ENCODE measurements at places on chromosomes 3 and 15. TPM values are rescaled to one million over a fixed set of nuclear protein-coding genes. Genes with fewer than 3 reads are reported as not detected.
A peak's percentile ranks its signal among the peaks of the same experiment; 100 is the strongest.

SLC27A2 gene
- total RNA-seq: 11.4 TPM

ROBO2 gene
- total RNA-seq: not detected

WNT7A gene
- 0.29 TPM for total RNA-seq

TBCCD1 gene
- 14.3 TPM for total RNA-seq

DNA sequence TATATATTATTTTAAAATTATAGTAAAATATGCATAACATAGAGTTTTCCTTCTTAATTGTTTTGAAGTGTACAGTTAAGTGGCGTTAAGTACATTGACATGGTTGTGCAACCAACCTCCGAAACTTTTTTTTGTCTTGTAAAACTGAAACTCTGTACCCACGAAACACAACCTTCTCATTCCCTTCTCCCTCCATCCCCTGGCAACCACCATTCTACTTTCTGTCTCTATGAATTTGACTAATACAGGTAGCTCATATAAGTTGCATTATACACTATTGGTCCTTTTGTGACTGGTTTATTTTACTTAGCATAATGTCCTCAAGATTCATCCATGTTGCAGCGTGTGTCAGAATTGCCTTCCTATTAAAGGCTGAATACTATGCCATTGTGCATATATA is 179.4 kb downstream of the SATB1 start:
- H3K4me1 ChIP-seq: no peaks in the 10 kb centered on the region
- no peaks in the 10 kb centered on the region for H3K36me3 ChIP-seq
- peaks cover 5% of the 10 kb centered on the region for H3K27me3 ChIP-seq

DNA sequence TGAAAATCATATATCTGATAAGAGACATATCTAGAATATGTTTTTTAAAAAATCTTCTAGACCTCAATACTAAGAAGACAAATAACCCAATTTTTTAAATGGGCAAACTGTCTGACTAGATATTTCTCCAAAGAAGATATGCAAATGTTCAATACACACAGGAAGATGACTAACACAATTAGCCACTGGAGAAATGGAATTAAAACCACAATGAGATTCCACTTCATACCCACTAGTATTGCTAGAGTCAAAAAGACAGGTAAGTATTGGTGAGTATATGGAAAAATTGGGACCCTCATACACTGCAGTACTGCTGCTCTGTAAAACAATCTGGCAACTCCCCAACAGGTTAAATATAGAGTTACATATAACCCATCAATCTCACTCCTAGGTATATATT is 33.1 kb upstream of the TOPAZ1 start:
- peaks cover 66% of the 10 kb centered on the region for H3K27me3 ChIP-seq
- H3K4me1 ChIP-seq: peaks cover 18% of the 10 kb centered on the region
- no peak overlapping the region for H3K27ac ChIP-seq

DNA sequence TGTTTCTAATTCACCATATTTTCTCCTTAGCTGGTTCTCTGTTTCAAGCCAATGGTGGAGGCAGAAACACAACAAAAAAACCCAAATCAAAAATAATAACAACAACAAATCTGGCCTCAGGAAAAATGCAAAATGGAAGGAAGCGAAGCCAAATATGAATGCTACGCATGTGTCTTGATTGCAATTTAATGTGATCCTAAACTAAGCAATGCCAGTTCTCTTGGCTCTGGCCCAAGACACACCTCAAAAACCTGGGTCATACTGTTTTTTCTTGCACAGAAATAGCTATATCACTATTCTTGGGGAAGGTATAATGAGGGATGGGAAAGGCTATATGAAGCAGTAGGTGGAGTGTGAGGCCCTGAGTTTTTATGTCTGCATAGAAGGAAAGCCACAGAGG is 724.7 kb downstream of the AGBL1 start:
- no peaks in the 10 kb centered on the region for H3K4me1 ChIP-seq
- no peaks in the 10 kb centered on the region for H3K27me3 ChIP-seq
- no peak overlapping the region for H3K27ac ChIP-seq

DNA sequence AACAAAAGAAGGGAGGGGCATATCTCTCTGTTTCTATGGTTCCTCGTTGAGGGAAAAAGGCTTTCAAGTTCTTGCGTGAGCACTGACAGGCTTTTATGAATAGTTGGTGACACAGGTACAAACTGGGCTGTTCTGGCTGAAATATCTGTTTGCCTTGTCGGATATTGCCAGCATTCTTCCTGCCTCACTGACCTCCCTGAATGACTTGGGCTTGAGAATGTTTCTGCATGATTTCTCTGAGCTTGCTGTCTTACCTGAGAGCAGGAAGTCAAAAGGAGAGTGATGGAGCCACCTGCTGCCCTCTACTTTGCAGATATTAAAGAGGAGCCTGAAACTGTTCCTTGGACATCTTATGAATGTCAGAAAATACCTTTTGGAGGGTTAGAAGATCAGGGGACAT is 4.8 kb downstream of the GCNT3 start:
- H3K27me3 ChIP-seq: peaks cover 37% of the 10 kb centered on the region
- no peak overlapping the region for H3K4me3 ChIP-seq
- H3K36me3 ChIP-seq: peaks cover 3% of the 10 kb centered on the region

GRCh38 chr3:57464801-57465200 is 79.3 kb downstream of the DNAH12 start:
- H3K27ac ChIP-seq: no peak overlapping the region
- no peak overlapping the region for H3K4me3 ChIP-seq
- peaks cover 17% of the 10 kb centered on the region for H3K27me3 ChIP-seq
- DNase-seq: no peak
- H3K4me1 ChIP-seq: no peaks in the 10 kb centered on the region

GRCh38 chr3:61796911-61797310 is 235.5 kb downstream of the PTPRG start:
- H3K27ac ChIP-seq: no peak overlapping the region
- no peaks in the 10 kb centered on the region for H3K36me3 ChIP-seq
- H3K4me1 ChIP-seq: no peaks in the 10 kb centered on the region
- H3K27me3 ChIP-seq: no peaks in the 10 kb centered on the region
- no peak for DNase-seq

GRCh38 chr15:44034933-44035624 is 160.0 kb downstream of the FRMD5 start:
- H3K27ac ChIP-seq: no peak overlapping the region
- H3K4me1 ChIP-seq: no peaks in the 10 kb centered on the region
- peaks cover 47% of the 10 kb centered on the region for H3K27me3 ChIP-seq
- H3K36me3 ChIP-seq: no peaks in the 10 kb centered on the region
- H3K4me3 ChIP-seq: no peak overlapping the region

GRCh38 chr3:190074817-190075216 is 45.9 kb downstream of the P3H2 start:
- no peak overlapping the region for H3K27ac ChIP-seq
- no peaks in the 10 kb centered on the region for H3K4me1 ChIP-seq
- H3K4me3 ChIP-seq: no peak overlapping the region
- H3K36me3 ChIP-seq: no peaks in the 10 kb centered on the region

- no peak overlapping the region for H3K4me3 ChIP-seq
- peaks cover 43% of the 10 kb centered on the region for H3K27me3 ChIP-seq
- H3K4me1 ChIP-seq: peaks cover under 1% of the 10 kb centered on the region
- H3K27ac ChIP-seq: no peak overlapping the region
- DNase-seq: no peak
These were observed 35.4 kb upstream of the CORO2B start for GRCh38 chr15:68543165-68544008.

DNA sequence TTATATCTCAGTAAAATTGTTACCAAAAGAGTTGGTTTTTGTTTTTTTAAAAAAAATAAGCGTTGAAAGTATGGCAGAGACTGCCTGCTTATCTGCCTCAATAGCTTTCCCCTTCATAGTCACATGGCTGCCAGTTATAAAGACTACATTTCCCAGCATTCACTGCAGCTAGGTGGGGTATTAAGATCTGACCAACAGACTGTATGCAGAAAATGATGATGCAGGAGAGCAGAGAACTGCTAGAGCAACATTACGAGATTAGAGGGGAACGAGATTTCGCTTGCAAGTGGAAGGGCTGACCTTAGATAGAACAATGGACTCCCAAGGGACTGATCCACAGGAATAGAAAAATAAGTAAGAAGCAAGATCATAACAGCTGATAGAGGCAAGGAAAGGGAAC is 14.3 kb downstream of the RHOA start:
- peaks cover 41% of the 10 kb centered on the region for H3K36me3 ChIP-seq
- DNase-seq: no peak
- H3K4me3 ChIP-seq: no peak overlapping the region
- peaks cover 49% of the 10 kb centered on the region for H3K4me1 ChIP-seq
- H3K27me3 ChIP-seq: no peaks in the 10 kb centered on the region
- no peak overlapping the region for H3K27ac ChIP-seq

DNA sequence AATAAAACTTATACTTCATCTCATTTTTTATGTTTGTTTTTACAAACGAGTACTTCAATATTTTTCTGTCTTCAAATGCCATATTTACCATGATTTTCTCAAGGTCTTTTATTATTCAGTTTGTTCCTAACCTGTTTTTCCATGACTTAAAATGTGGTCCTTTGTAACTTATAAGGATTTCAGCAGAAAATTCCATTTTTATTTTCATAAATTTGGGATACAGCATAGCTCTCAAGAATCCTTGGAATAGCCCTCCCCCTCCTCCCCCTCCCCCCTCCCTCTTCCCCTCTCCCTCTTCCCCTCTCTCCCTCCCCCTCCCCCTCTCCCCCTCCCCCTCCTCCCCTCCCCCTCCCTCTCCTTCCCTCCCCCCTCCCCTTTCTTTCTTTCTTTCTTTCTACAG is 14.9 kb upstream of the STX19 start:
- no peak overlapping the region for H3K4me3 ChIP-seq
- H3K27ac ChIP-seq: peak overlapping the region; percentile 62
- no peaks in the 10 kb centered on the region for H3K27me3 ChIP-seq
- peaks cover 13% of the 10 kb centered on the region for H3K36me3 ChIP-seq
- no peaks in the 10 kb centered on the region for H3K4me1 ChIP-seq

GRCh38 chr15:70264014-70264582 is 166.4 kb upstream of the TLE3 start:
- no peak overlapping the region for H3K27ac ChIP-seq
- no peak for DNase-seq
- H3K4me3 ChIP-seq: no peak overlapping the region

- peaks cover 18% of the 10 kb centered on the region for H3K4me1 ChIP-seq
- no peaks in the 10 kb centered on the region for H3K36me3 ChIP-seq
- peaks cover 28% of the 10 kb centered on the region for H3K27me3 ChIP-seq
- H3K27ac ChIP-seq: peak overlapping the region; percentile 84
These were observed 976 bp downstream of the ABHD17C start for GRCh38 chr15:80695911-80696661.

- DNase-seq: no peak
- H3K27ac ChIP-seq: no peak overlapping the region
- no peaks in the 10 kb centered on the region for H3K4me1 ChIP-seq
- H3K4me3 ChIP-seq: no peak overlapping the region
These were observed 294.0 kb downstream of the DIPK2A start for GRCh38 chr3:144265542-144266100.

DNA sequence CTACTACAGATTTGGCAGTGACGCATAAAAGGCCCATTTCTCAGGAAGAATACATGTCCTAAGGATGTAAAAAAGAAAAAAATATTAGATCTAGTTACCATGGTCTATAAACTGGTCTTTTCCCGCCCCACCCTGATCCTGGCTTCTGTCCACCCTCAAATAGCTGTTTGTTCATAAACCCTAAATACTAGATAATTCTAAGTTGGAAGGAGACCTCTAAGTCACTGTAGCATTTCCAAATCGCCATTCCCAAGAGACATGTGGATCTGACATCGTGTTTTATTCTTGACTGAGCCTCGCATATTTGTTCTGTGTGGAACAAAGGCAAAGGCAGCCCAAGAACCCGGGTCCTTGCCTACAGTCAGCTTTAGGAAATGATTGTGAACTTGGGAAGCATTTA is 49.0 kb downstream of the LMCD1 start:
- H3K4me3 ChIP-seq: no peak overlapping the region
- H3K27me3 ChIP-seq: no peaks in the 10 kb centered on the region
- H3K36me3 ChIP-seq: no peaks in the 10 kb centered on the region
- no peak overlapping the region for H3K27ac ChIP-seq
- no peak for DNase-seq
- H3K4me1 ChIP-seq: no peaks in the 10 kb centered on the region

- peak overlapping the region; percentile 81 for H3K27ac ChIP-seq
- peak overlapping the region; percentile 39 for H3K4me3 ChIP-seq
- H3K4me1 ChIP-seq: peaks cover 37% of the 10 kb centered on the region
- peaks cover 4% of the 10 kb centered on the region for H3K36me3 ChIP-seq
These were observed 42.0 kb upstream of the SKOR1 start for GRCh38 chr15:67783303-67783702.

- no peak overlapping the region for H3K4me3 ChIP-seq
- H3K27ac ChIP-seq: no peak overlapping the region
- peaks cover 21% of the 10 kb centered on the region for H3K4me1 ChIP-seq
- DNase-seq: no peak
- peaks cover 2% of the 10 kb centered on the region for H3K36me3 ChIP-seq
These were observed 6.7 kb downstream of the FOXB1 start for GRCh38 chr15:60010858-60011257.

GRCh38 chr15:91311986-91312385 is 211.9 kb downstream of the SV2B start:
- peaks cover 12% of the 10 kb centered on the region for H3K36me3 ChIP-seq
- H3K27ac ChIP-seq: peak overlapping the region; percentile 73
- peak; percentile 61 for DNase-seq
- H3K27me3 ChIP-seq: peaks cover 22% of the 10 kb centered on the region
- H3K4me3 ChIP-seq: peak overlapping the region; percentile 48

DNA sequence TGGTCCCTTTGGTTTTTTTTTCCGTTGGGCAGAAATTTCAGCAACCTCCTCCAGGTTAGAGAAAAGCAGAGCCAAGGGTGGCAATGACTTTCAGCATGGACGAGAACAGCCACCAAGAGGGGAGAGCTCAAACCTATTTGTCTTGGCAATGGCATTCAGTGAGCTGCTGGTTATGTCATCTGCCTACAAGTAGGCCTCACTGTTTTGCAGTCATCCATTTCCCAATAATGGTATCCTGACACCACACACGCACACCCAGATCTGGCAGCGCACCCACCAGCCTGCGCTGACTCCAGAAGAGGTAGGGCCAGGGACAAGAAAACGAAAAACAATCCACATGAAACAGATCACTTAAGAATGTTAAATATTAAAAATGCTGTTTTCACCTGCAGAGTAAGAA is 92.3 kb downstream of the MAGI1 start:
- H3K4me1 ChIP-seq: no peaks in the 10 kb centered on the region
- no peaks in the 10 kb centered on the region for H3K27me3 ChIP-seq
- H3K27ac ChIP-seq: no peak overlapping the region
- no peaks in the 10 kb centered on the region for H3K36me3 ChIP-seq
- H3K4me3 ChIP-seq: no peak overlapping the region
- no peak for DNase-seq

GRCh38 chr3:86991840-86992435 is 989 bp upstream of the VGLL3 start:
- DNase-seq: no peak
- H3K4me3 ChIP-seq: no peak overlapping the region
- H3K36me3 ChIP-seq: no peaks in the 10 kb centered on the region
- H3K27me3 ChIP-seq: peaks cover 32% of the 10 kb centered on the region
- H3K27ac ChIP-seq: no peak overlapping the region

- H3K27me3 ChIP-seq: no peaks in the 10 kb centered on the region
- no peaks in the 10 kb centered on the region for H3K36me3 ChIP-seq
- no peak for DNase-seq
- no peak overlapping the region for H3K4me3 ChIP-seq
These were observed 270.3 kb upstream of the CFAP20DC start for GRCh38 chr3:59320080-59320479.

GRCh38 chr3:172726380-172726779 is 15.5 kb upstream of the NCEH1 start:
- no peaks in the 10 kb centered on the region for H3K36me3 ChIP-seq
- H3K27ac ChIP-seq: no peak overlapping the region
- no peaks in the 10 kb centered on the region for H3K4me1 ChIP-seq
- no peak for DNase-seq
- H3K27me3 ChIP-seq: peaks cover 23% of the 10 kb centered on the region
- H3K4me3 ChIP-seq: no peak overlapping the region

GRCh38 chr3:173993299-173993698 is 595.8 kb downstream of the NLGN1 start:
- H3K4me3 ChIP-seq: no peak overlapping the region
- no peaks in the 10 kb centered on the region for H3K36me3 ChIP-seq
- no peak for DNase-seq
- H3K27ac ChIP-seq: no peak overlapping the region

All from activated CD4-positive, alpha-beta T cell treated with anti-CD3 and anti-CD28 coated beads, Interleukin-2, amount 10 ng/mL, durations not matched to agents 7 days and 5 days (primary cell).